ENCODE measurements at places on chromosomes 16 and 17.
A peak's percentile ranks its signal among the peaks of the same experiment; 100 is the strongest.

DNA sequence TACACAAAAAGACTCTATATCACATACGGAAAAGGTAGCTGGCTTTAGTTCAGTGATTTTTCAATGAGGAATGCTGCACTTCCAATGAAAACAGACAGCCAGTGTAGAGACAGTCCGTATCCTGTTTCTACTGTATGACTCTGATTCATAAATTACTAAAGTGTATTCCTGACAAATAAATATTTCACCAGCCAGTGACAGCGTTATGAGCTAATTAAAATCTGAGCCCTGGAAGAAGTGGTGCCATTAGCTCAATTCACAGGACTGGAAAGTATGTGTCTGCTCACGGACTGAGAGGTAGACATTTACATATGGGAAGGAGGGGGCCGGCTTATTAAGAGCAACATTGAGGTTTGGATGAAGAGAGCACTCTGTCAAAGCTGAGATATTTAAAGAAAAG, 207.9 kb upstream of the RBFOX1 start:
- DNase-seq = no peak

GRCh38 chr17:1789936-1790335, 28.1 kb downstream of the SERPINF1 start:
- DNase-seq = no peak

DNA sequence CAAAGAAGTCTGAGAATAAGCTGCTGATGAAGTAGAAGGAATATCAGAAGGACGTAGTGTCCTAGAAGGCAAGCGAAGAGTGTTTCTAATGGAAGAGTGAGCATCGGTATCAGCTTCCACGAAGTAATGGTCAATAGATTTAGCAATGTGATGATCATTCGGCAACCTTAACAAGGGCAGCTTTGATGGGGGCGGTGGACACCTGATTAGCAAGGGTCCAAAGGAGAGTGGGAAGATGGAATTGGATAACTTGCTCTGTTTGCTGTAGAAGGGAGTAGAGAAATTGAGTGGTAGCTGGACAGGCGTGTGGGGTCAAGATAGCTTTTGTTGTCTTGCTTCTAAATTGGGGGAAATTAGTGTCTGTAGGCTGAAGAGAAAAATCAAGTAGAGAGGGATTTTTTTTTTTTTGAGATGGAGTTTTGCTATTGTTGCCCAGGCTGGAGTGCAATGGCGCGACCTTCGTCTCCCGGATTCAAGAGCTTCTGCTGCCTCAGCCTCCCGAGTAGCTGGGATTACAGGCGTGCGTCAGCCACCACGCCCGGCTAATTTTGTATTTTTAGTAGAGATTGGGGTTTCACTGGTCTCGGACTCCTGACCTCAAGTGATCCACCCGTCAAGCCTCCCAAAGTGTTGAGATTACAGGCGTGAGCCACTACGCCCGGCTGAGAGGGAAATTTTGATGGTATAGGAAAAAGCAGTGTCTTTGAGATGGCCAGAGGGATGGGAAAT, 13.9 kb upstream of the HES7 start:
- no peak for DNase-seq

DNA sequence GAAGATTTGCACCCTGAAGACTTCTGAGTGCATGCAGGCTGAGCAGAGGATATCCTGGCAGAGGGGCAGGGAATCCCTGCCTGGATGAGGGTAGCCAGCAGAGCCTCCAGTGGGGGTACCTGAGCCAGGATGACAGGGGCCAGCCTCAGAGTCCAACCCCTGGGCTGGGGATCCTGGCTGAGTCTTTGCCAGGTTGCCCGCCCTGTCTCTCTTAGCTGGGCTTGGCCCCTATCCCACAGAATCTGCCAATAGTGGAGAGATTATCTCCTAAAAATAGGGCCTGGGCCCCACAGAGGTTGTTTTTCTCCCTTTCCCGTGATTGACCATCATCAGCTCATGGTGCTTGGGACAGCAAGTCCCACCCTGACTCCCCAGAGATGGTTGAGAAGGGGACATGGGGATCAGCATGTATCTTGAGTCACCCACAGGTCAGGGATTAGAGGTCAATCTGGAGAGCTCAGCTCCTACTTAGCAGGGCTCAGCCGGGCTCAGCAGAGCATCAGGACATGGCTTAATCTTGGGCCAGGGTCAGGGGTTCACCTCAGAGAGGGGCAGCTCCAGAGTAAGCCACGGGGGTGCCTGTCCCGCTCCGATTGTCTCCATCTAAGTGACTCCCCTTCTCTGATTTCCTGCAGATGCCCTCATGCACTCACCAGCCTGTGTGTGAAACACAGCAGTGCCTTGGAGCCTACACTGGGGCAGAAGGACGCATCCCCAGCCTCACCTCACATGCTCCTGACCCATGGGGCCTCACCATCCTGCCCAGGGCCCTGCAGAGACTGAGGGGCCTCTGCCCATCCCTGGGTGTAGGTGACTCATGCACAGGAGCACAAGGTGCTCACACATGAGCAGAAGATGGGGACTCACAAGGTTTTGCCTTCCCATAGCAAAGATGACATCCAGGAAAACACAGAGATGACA, 11.5 kb downstream of the CDH16 start:
- no peak for DNase-seq

DNA sequence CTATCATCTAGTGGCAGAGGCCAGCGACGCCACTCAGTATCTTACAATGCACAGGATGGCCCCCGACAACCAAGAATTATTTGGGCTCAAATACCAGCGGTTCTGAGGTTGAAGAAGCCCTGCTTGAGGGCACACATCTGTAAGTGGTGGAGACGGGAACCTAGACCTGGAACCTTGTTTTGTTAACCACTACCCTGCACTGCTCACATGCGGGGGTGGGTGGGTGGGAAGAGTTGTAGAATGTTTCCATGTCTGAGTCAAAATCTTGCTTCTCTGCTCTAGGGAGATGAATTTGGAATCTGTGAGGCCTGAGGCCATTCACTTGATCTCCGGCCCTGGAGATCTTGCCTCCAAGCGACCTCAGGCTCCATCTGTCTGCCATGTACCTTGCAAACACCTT, 44.1 kb downstream of the ABCC1 start:
- DNase-seq = no peak

DNA sequence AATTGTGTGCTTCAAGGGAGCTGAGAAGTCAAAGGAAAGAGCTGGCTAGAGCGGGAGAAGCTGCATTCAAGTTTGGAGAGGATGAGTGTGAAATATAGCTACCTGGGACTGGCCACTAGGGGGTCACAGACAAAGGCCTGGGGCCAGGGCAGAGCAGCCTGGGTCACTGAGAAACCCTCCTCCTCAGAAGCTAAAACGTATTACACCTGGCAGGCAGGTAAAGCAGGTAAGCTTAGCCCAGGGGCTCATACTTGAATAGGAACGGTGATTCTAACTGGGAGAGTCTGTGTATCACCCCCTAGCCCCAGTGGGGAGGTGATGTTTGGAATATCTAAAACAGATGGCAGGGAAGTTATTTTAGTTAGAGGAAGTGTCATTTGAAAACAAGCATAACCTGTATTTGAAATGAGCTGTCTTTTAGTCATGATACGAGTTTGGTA, 6.8 kb downstream of the KRT37 start:
- DNase-seq = no peak

DNA sequence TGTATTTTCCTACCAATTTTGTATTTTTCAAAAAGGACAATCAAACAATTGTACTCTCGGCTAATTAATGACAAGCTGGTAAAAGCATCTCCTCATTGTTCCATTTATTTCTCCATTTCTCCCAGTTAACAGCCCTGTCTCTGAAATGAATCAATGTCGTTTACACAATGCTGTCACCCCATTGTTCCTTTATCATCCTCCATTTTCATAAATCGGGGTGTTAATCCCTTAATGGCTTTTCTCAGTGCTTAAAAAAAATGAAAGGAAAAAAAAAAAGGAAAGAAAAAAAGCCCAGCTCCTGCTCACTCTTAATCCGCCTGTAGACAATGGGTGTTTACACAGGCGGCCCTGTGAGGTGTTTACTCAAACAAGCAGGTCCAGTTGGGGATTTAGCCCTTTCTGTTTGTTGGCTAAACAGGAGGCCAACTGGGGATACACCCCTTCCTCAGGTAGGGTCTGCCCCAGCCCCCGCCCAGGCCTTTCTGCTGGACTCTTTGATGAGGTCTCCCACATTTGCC, 86.8 kb upstream of the SALL1 start:
- DNase-seq = peak; percentile 28

DNA sequence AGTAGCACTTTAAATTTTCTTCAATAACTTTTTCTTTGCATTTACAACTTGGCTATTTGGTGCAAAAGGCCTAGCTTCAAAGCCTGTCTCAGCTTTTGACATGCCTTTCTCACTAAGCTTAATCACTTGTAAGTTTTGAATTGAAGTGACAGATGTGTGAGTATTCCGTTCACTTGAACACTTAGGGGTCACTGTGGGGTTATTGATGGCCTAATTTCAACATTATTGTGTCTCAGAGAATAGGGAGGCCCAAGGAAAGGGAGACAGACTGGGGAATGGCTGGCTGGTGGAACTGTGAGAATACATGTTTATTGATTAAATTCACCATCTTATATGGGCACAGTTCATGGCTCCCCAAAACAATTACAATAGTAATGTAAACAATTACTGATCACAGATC, 84.1 kb downstream of the TAOK1 start:
- no peak for DNase-seq

- no peak for DNase-seq
Measured at GRCh38 chr16:50692999-50693781, at the start of gene NOD2. TSS of gene NOD2 (plus strand) at chr16:50693606. CDS start at chr16:50699496, 5,890 bp downstream.

- no peak for DNase-seq
Measured at GRCh38 chr16:27314161-27314723, 468 bp downstream of the IL4R start.

DNA sequence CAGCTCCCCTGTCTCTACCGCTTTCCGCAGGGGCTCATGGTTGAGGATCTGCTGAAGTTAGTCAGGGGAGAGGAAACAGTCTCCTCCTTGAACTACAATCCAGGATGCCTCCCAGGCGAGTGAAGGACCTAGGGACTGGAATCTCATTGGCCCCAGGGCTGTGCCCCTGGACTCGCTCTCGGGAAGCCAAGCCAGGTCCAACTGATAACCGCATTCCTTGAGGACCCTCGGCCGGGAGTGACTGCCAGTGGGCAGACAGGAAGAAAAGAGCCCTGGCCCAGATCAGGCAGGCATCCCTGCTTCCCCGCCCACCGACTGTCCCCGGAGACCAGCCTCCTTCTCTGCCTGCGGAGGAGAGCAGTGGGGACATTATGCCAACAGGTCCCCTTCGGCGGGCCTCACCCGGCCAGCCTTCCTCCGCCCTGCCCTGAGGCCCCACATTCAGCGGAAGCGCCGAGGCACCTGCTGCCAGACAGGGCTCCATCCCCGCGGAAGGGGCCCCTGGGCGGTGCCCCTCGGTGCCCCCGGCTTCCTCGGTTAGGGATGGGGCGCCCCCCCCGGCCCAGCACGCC, 776 bp downstream of the LRRC75A start:
- no peak for DNase-seq

DNA sequence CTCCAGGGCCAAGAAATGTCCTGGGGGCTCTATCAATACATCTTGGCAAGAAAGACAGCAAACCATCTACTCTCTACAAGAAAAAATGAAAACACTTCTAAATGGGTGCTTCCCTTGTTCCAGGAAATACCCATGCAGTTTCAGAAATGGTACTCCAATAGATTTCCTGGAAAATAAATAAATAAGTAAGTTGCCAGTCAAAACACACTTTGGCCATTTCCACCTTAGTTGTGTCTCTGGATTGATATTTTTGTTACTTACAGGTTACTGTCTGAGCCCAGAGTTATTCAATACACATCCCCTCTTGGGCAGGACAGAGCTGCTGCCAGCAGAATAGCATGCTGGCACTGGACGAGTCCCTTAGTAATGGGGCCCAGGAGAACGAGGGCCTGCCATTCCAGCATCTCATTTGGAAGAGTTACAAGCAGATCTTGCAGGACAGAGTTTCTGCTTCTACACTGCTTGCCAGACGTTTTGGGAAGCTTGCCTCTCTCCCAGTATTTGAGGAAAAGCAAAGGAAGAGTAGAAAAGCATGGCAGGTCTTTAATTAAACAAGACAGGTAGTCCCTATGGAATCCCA, 100.5 kb downstream of the SMG6 start:
- no peak for DNase-seq

- DNase-seq = no peak
Measured at GRCh38 chr17:46865100-46865499, 13.7 kb downstream of the WNT9B start.

DNA sequence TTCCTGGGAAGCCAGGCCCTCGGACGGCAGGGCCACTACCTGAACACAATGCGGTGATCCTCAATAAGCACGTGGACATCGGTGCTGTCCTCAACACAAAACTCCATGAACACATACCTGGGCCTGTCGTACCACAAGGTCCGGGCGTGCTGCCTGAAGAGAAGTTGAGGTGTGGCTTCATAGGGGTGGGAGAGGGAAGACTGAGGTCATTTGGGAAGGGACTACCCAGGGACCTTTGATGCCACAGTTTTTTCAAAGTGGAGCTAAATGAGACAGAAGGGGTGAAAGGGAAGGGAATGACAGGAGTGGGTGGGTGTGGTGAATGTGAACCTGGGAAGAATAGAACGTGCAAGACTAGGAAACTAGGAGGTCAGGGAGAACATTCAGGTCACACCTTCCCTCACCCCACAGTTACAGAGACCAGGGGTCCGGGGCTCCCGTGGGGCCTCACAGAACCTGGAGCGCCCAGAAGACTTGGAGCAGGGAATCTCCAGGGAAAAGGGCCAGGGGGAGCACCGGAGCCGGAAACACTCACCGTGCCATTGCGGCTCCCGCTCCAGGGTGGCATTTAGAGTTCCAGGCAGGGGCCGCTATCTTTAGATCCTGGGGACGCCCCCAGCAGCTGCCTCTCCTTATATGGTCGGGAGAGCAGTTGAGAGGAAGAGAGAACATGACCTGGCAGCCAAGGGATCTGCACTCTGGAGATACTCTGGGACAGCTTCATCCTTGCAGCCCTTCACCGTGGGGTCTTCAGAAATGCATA, at the start of gene PTGES3L:
PTGES3L (minus strand) TSS at position 570 of the 763 bp plus-strand sequence; CDS start at position 543, 27 bp downstream.
- peak; percentile 72 for DNase-seq

DNA sequence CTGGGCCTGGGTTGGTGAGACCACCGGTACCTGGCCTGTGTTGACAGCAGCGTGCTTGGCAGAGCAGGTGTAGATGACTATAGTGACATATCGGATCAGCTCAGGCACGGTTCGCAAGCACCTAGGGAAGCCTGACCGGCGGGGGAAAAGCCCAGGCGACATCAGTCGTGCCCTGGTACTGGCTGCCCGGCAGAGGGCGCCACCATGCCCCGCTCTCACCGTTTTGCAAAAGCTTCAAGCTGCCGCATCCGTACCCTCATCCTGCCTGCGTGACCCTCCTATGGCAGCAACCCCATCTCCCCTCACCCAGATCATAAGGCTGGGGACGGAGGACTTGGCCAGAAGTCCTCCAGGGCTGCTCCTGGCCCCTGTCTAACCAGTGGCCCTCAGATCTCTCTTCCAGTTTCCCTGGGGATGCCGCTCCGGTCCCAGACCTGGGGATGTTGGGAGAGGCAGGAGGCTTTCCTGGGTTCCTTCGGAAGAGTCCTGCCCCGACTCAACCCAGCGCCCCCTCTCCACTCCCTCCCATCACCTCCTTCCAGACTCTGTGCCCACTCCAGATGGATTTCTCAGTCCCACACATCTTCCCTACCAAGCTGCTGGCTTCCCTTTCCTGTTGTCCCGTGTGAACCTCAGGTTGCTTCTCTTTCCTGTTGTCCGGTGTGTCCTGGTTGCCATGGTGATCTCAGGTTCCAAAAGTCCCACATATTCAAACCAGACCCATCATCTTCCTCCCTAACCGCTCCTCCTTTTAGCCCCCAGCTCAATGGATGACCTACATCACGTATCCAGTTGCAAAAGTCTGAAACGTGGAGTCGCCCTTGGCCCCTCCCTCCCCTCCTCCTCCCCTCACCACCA, 13.7 kb downstream of the ALOX12B start:
- no peak for DNase-seq
